ENCODE measurements at places on chromosomes 7 and 10.

DNA sequence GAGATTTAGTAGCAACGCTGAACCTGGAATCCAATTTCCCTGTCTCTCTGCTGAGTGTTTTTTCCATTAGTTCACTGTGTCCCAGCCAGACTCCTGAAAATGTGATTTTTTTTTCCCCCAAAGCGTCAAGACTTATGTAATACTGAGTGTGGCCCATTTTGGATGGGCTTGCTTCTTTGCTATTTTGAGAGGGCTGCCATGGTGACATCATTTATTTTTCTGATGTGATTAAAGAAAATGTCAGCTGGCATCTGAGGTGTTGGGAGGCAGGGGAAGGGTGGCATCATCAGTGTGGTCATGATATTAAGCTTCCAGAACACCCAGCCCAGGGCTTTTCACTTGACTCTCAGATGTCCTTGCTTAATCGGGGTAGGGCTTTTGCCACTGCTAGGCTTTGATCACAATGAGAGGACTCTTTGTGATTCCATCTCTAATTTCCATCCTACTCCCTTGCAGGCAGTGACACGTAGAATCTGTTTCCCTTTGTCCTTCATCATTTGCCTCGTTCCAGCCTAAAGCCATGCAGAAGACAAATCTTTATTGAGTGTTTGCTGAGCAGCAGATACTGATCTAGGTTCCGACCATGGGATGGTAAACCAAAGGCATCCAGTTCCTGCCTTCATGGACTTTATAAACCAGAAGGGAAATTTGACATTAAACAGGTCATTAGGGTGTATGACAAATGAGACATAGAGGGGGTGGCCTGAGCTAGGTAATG lies 7.4 kb downstream of the ZNF365 start:
- DNase-seq: no peak

DNA sequence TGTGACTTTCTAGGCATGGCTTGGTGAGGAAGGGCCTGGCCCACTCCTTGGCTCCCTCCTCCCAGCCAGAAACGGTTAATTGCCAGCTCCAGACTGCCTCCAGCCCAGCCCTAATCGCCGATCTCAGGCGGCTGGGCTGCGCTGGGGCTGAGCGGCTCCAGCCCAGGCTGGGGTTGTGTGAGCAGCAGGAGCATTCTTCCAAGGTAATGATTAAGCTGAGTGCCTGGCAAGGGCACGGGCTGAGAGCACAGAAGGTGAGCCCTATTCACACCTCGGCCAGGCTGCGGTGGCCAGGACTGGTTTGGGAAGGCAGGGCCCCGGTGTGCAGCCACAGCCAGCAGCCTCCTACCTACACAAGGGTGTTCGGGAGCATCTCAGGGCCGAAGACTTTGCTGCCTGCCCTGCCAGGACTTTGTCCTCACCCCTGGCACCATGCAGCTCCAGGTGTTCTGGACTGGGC lies at the start of gene TMEM72:
Gene TMEM72, plus strand, starts transcription at position 257 of the 460 bp plus-strand sequence. Its CDS starts 176 bp downstream, at position 433.
- DNase-seq: no peak

- no peak for DNase-seq
Observed at GRCh38 chr10:47018026-47018735, 107.0 kb downstream of the PTPN20 start.

DNA sequence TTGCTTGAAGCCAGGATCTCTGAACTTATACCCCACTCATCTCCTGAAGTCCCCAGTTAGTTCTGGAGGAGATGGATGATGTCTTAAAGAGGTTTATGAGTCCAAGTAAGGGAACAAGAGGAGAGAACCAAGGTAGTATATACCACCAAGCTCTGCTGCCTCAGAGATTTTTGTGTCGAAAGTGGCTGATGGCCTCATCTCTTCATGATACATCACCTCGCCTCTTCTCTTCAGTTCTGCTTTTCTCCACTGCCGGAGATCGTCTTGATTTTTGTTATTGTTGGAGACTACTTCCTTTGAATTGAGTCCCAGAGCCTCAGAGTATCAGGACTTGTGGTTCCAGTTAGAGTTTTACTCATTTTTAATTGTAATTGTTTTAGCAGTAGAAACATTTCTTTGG lies 1.9 kb downstream of the VTI1A start:
- DNase-seq: no peak

GRCh38 chr7:12987238-12987637 lies 299.8 kb downstream of the ARL4A start:
- no peak for DNase-seq

GRCh38 chr7:103862302-103863035 lies 127.0 kb downstream of the RELN start:
- DNase-seq: no peak

DNA sequence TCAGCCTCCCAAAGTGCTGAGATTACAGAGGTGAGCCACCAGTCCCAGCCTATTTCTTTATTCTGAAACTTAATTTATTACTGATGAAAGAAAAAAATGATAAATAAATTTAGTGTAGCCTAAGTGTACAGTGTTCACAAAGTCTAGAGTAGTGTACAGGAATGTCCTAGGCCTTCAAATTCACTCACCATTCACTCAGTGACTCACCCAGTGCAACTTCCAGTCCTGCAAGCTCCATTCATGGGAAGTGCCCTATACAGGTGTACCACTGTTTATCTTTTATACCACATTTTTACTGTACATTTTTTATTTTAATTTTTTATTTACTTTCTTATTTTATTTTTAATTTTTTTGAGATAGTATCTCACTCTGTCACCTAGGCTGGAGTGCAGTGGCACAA lies 12.2 kb downstream of the MRLN start:
- no peak for DNase-seq

Data from activated T-cell treated with anti-CD3 and anti-CD28 coated beads, Interleukin-2, amount 50 U/mL, for 72 hours (primary cell).